ENCODE measurements at places on chromosomes 12 and 14.

GRCh38 chr12:131208425-131208824, 254.7 kb downstream of the ADGRD1 start:
- DNase-seq = no peak

DNA sequence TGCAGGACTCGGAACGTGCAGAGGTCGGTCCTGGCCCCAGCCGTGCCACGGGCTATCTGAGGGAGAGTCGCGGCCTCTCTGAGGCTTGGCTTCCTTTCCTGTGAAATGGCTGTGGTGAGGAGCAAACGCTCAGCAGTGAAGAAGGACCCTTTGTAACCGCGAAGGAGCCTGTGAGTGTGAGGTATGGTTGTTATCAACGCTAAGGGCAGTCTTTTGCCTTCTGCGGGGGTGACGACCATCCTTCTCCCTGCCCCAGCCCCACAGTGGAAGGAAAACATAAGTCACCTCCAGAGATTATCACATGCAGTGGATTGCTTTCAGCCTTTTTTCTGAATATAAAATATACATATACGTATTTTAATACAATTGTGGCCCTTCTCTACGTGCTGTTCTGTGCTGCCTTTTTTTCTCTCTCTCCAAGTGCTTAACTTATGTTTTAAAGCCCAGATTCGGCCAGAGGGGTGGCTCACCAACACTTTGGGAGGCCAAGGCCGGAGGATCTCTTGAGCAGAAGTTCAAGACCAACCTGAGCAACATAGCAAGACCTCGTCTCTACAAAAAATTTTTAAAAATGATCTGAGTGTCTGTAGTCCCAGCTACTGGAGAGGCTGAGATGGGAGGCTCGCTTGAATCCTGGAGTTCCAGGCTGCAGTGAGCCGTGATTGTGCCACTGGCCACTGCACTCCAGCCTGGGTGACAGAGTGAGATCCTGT, 17.4 kb downstream of the TAMALIN start:
- DNase-seq = no peak

GRCh38 chr14:45133683-45134050, 614 bp downstream of the FKBP3 start:
- DNase-seq = no peak

GRCh38 chr14:94115058-94115591, 4.6 kb downstream of the IFI27 start:
- DNase-seq = no peak

DNA sequence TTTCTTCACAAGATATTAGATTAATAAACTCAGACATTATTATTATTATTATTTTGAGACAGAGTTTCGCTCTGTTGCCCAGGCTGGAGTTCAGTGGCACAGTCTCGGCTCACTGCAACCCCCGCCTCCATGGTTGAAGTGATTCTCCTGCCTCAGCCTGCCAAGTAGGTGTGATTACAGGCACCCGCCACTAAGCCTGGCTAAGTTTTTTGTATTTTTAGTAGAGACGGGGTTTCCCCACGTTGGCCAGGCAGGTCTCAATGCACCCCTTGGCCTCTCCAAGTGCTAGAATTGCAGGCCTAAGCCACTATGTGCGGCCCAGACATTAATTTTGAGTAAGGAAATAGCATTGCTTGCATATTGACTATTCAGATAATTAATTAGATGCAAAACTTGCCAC, 554.9 kb upstream of the LRFN5 start:
- no peak for DNase-seq

Data from stimulated activated CD8-positive, alpha-beta memory T cell treated with anti-CD3 and anti-CD28 coated beads, Interleukin-4, amount 100 ng/mL, for 4 hours (primary cell).